Stromal cell of bone marrow (primary cell): ENCODE measurements at places on chromosomes 13 and 19.

DNA sequence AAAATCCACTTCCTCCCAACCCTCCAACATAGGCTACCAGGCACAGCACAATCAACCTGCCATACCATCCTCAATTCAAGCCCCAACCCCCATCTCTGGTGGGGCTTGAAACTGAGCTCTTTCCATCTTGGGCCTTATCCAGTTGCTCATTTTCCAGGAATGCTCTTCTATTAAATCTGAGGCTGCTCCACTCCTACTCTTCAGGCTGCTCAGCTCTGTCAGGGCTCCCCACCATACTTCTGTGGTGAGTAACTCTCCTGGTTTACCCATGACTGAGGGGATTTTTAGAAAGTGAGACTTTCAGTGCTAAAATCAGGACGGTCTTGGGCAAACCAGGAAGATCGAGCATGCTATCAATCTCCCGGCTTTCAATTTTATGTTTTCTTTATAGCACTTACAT lies 512.8 kb downstream of the LMO7 start:
- peak; percentile 77 for DNase-seq

DNA sequence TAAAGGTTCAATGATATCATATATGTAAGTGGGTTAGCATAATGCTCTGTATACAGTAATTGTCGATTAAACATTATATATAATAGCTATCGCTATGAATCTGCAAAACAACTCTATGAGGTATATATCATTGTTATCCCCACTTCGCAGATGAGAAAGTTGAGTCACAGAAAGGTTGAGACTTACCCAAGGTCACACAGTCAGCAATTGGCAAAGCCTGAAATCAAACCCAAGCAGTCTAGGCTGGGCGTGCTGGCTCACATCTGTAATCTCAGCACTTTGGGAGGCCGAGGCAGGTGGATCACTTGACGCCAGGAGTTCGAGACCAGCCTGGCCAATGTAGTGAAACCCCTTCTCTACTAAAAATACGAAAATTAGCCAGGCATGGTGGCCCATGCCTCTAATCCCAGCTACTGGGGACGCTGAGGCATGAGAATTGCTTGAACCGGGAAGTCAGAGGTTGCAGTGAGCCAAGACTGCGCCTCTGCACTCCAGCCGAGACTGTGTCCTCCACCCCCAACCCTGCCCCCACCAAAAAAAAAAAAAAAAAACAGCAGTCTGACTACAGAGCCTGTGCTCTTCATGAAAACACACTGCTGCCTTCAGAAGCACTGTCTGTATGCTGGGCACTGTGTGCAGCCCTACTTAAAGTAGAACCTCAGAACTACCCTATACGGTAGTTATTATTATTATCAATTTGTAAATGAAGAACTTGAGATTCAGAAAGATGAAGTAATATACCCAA lies 1.3 kb downstream of the HSPBP1 start:
- DNase-seq: no peak

- DNase-seq: no peak
Observed at GRCh38 chr13:56735537-56735942, 405.2 kb upstream of the PRR20A start.

- DNase-seq: no peak
Observed at GRCh38 chr13:91817250-91817649, 418.8 kb downstream of the GPC5 start.

DNA sequence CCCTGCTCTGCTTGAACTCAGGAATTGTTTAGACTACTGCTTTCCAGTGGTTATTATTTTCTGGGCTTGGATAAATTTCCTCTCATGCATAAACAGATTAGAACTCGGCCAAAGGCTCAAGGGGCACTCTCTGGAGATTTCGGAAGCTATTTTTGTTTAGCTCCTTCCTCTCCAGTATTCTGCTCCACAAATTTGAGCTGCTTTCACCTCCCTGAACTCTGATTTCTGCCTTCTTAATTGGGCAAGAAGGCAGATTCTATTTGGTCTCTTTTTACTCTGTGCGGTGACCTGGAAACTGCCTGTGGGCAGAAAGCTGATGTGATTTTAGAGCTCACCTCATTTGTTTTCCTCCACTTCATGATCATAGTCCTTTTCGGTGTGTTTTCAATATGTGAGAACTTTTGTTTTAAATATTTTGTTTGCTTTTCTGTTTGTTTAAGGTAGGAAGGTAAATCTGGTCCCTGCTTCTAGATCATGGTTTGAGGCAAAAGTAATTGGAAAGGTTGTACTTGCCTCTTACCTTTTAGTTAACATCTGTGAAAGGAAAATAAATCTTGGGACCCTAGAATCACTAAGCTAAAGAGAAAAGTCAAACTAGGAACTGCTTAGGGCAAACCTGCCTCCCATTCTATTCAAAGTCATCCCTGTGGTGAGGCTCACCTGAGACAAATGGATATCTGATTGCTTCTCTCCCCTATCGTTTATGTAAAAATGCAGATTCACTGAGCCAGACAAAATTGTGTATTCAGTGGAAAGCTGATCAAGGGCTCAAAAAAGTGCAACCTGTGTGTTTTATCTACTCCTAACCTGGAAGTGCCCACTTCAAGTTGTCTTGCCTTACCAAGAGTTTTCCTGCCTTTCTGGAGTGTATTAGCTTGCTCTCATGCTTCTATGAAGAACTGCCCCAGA lies 714.7 kb upstream of the PCDH20 start:
- no peak for DNase-seq

DNA sequence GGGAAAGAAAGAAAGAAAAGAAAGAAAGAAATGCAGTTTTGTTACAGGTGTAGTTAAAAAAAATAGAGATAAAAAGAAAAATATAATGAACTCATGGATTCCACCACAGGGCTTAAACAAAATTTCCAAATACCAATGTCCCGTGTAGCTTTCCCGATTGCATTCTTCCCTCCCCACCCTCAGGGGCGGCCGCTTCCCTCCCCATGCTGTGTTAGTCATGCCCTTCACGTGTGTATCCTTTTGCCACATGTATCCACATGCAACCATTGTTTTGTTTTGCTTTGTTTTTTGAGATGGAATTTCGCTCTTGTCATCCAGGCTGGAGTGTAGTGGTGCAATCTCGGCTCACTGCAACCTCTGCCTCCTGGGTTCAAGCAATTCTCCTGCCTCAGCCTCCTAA lies 3.6 kb upstream of the KMT5C start:
- no peak for DNase-seq

- peak; percentile 78 for DNase-seq
Observed at GRCh38 chr19:6276447-6276846, 3.3 kb downstream of the MLLT1 start.

- no peak for DNase-seq
Observed at GRCh38 chr13:98796798-98797197, 44.3 kb upstream of the SLC15A1 start.

- DNase-seq: no peak
Observed at GRCh38 chr19:57829316-57829715, 783 bp upstream of the ZNF587B start.
